ENCODE measurements at places on chromosomes 12 and 14.

GRCh38 chr14:51609955-51610283 lies 41.8 kb upstream of the FRMD6 start:
- DNase-seq, result no peak

DNA sequence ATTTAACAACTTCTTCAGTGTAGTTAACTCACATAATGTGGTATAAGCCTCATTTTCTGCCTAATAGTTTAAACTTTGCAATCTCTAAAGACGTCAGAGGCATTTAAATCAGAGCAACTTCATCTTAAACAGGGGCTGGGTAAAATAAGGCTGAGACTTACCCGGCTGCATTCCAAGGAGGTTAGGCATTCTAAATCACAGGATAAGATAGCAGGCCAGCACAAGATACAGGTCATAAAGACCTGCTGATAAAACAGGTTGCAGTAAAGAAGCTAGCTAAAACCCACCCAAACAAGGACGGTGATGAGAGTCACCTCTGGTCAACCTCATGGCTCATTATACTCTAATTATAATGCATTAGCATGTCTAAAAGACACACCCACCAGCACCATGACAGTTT lies 115.6 kb upstream of the PKP2 start:
- no peak for DNase-seq

DNA sequence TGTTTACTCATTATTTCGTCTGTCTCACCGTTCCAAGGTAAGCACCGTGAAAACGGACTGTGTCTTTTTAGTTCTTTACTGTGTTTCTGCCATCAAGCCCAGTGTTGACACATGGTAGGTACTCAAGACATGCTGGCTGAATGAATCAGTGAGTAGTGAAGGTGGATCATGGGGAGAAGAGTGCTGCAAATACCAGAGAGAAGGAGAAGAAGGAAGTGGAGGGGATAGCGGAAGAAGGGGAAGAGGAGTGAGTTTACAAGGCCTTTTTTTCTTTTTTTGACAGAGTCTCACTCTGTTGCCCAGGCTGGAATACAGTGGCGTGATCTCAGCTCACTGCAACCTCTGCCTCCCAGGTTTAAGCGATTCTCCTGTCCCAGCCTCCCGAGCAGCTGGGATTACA lies 54.6 kb downstream of the ETV6 start:
- DNase-seq, result no peak

GRCh38 chr12:16036073-16036472 lies 124.9 kb downstream of the DERA start:
- DNase-seq, result no peak

GRCh38 chr14:71773898-71774481 lies 158.2 kb upstream of the RGS6 start:
- DNase-seq, result no peak

Measured in nucleus accumbens (tissue), 56 donors.